Cortex of kidney (tissue), 1 donor: ENCODE measurements at places on chromosomes 4 and X.

DNA sequence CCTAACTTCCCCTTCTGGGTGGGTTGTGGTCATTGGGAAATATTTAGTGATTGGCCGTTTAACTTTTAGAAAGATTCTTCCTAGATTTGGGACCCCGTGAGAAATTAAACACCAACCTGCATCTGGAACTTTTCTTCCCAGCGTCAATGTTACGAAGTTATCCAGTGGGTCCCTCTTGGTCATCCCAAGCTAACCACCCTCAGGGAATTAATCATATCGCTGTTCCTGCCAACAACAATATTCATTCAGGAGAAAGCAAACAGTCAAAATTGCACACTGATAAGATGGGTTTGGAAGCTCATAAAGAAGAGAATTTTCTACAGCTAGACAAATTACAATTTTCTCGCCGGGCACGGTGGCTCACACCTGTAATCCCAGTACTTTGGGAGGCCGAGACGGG is 121.2 kb upstream of the STX18 start:
- DNase-seq: no peak

DNA sequence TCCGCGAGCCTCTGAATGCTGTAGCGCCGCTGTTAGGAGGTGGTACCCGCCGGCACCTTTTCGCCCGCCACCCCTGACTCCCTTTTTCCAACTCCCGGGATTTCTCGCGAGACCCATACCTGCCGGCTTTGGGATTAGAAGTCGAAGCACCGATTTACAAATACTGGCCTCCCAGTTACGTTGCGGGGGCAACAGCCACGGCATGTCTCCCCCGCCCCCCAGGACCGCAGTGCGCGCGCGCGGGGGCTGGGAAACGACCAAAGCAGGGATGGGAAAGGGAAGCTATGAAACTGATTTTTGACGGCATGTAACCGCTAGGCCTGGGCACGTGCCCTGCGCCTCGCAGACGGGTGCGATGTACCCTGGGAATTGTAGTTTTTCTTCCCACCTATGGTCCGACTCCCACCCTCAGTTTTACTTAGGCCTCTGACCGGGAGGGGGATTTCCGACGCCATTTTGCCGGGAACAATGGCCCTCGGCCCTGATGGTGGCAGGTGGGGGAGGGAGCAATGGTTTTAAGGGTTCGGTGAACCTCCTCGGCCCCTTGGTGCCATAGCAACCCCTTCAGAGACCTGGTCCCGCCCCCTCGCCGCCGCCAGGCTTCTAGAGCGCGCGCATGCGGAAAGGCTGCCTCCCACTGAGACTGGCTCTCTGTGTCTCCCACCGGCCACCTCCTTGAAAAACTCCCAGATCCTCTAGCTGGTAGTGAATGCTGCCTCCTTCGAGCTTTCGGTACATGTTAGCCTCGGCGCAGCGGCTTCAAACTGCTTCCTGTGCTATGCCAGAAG is 772 bp upstream of the WNK3 start:
- no peak for DNase-seq

GRCh38 chr4:123421227-123421936 is 24.8 kb downstream of the SPRY1 start:
- no peak for DNase-seq

- no peak for DNase-seq
Observed at GRCh38 chrX:55867181-55867651, 149.7 kb downstream of the RRAGB start.

DNA sequence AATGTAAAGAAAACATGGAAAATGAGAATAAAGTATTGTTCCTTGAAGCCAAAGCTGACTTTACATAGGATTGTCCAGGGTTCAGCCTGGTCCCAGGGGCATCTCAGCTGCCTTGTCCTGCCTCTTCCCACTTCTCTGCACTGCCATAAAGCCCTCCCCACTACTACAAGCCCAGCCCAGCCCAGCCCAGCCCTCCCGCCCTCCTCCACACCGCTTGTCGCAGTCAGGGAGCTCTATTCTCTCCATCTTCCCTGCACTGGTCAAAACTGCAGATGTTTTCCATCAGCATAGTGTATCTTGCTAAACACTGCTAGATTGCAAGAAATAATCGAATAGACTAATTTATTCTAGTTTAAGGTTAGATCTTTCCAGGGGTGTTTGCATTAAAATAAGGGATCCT is 100.3 kb downstream of the TENM3 start:
- DNase-seq: no peak

DNA sequence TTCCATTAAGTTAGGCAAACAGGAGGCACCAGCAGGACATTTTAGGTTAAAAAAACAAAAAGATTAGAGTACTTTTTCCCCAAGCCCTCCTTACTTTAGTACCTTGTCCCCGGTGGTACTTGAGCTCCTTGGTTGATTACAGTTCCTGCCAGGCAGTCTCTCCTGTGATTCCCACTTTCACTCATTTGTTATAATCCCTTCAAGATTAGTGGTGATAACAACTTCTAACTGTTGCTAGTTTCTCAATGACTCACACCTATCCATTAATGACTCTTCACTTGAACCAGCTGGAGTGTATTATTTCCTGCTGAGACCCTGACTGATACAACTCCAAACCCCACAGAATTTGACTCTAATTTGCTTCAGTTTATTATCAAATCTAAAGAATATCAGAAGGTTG is 765.0 kb upstream of the DIAPH2 start:
- DNase-seq: no peak

GRCh38 chr4:152065545-152065944 is 304.7 kb upstream of the GATB start:
- no peak for DNase-seq

DNA sequence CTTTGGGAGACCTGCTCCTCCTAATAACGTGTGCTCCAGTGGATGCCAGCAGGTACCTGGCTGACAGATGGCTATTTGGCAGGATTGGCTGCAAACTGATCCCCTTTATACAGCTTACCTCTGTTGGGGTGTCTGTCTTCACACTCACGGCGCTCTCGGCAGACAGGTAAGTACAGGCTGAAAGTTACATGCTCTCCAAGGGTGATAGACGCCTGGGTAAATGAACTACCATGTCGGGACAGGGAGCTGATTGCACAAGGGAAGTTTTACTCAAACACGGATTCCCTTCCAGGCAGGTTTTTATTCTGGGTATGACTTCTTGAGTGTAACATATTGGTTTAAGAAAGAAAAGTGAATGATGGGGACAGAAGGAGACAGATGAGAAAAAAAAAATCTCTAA is 836 bp downstream of the GRPR start:
- DNase-seq: no peak

GRCh38 chr4:166228112-166228511 is 355.1 kb downstream of the TLL1 start:
- no peak for DNase-seq

- no peak for DNase-seq
Observed at GRCh38 chr4:42641161-42641560, 15.7 kb downstream of the ATP8A1 start.

- DNase-seq: no peak
Observed at GRCh38 chrX:112473654-112474053, 206.1 kb downstream of the LHFPL1 start.

GRCh38 chr4:185039508-185040273 is 21.4 kb downstream of the HELT start:
- DNase-seq: no peak

DNA sequence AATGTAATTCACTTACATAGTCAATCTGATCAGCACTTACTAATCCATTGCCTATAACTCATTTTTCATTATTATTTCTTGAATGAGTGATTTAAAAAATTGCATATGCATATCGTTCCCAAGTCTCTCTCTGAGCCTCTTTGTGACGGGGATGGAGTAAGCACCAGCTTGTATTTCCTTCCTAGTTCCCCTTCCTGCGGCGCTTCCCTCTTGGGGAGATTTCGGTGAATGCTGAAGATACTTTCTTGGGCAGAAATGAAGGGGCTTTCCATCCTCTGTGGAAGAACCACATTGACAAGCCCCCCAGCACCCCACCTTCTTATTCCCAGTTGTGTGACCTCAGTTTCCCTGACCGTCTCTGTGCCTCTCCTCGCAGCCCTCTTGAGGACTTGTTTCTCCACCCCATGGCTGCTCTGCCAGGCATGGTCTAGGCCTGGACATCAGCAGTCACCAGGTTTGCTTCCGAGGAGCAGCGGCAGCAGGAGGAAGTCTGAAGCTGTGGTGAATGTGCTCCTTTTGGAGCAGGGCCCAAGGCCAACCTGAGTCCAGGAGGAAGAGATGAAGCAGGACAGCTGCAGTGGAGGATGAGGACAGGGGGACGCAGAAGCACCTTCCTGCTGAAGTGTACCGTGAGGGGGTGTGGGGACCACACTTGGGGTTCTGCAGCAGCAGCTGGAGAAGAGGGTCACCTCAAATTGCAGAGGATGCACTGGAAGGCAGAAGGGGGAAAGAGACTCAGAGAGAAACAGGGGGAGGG is 124.9 kb downstream of the IRF2 start:
- DNase-seq: no peak

DNA sequence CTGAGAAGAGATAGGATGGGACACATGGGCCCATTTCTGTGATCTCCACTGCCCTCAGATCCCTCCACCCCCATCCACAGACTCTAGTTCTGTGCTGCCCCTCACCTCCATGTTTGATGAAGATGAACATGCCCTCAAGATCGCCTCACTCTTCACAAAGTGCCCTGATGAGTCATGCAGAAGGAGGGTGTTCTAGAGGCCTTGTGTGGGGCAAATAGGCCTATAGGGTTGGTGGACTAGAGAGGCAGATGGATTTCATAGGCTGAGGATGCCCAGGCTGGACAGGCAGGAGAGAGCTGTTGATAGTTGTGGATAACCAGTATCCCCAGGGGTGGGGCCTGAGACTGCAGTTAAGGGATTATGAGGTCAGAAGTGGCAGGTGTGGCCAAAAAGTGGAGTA is at the start of gene CXorf65:
Gene CXorf65 (minus strand): TSS at position 314 of the 400 bp plus-strand sequence. CDS start 184 bp downstream, at position 130.
- DNase-seq: no peak

DNA sequence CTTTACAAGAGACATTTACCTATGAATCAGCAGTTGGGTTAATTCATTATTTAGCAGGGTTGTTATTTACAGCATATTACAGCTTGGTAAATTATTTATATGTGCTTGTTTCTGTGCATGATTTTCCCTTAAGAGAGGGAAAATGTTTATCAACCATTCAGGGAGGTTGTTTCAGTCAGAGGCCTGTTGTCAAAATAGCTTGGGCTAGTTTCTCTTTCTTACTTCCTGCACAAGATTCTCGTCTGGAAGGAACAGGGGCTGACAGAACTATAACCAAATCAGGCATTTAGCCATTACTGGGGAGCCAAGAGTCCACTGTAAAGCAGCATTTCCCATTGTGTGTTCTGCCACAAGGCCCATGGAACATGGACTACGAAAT is 135.8 kb downstream of the HS6ST2 start:
- DNase-seq: no peak

GRCh38 chr4:8149664-8150063 is 8.9 kb downstream of the ABLIM2 start:
- no peak for DNase-seq

DNA sequence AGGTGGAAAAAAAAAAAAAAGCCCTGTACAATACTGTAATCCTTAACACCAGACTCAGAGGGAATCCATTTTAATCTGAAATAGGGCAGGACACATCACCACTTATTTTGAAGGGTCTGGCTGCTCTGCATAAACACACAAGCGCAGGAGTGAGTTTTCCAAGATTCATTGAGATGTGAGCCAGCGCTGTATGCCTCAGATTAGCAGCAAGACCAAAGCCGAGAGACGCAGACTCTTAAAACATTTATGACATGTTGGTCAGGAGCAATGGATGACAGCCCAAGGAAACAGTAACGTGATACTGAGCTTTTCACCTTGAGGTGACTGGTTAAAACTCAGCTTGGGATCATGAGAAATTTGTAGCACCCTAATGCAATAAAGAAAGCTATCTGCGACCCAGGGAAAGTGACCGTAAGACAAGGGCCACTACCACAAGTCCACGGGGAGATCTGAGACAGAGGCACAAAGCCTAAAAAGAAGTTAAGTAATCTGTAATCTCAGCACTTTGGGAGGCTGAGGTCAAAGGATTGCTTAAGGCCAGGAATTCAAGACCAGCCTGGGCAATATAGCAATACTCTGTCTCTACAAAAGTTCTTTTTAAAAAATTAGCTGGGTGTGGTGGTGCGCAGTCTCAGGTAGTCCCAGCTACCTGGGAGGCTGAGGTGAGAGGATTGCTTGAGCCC is 210.6 kb downstream of the COL25A1 start:
- DNase-seq: no peak

GRCh38 chr4:38832206-38832605 is 24.4 kb downstream of the TLR6 start:
- no peak for DNase-seq

DNA sequence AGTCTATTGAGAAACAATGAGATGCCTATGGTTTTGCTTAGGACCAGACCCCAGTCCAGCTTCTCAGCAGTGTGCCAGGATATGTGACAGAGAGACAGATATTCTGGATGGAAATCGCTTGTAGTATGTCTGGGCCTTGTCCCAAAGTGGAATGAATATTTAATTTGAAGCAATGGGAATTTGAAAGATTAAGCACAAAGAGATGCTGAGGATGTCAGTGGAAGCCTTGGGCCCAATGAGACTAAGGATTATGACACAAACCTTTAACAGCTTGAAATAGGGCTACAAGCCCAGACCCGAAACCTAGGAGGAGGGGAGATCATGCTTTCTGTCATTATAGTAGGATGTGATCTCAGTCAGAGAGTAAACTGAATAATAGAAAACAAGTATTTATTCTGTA is 459.2 kb downstream of the FAT4 start:
- no peak for DNase-seq

- DNase-seq: no peak
Observed at GRCh38 chr4:78956975-78957374, 17.7 kb upstream of the PAQR3 start.

- no peak for DNase-seq
Observed at GRCh38 chrX:24204331-24204730, 54.8 kb downstream of the ZFX start.

DNA sequence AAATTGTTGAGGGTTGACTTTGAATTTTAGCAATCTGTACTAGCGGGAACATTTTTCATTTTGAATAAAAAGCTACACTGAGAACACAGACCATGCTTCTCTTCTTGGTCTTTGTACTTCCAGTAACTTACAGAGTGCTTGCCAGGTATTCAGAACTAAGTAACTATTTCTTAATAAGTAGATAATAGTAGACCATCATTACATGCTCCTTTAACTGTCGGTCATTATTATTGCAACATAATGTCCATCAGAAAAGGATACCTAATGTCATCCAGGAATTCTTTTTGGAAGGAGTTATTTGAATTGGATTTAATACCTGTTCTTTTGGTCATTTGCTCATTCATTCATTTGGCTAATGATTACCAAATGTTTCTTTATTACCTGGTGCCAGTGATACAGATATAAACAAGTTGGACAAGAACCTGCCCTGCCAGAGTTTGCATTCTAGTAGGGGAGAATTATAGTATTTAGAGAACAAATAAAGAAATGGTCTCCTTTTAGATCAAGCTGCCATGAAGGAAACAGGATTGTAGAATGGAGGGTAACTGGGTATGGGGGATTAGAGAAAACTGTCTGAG is 32.7 kb downstream of the CWH43 start:
- no peak for DNase-seq

DNA sequence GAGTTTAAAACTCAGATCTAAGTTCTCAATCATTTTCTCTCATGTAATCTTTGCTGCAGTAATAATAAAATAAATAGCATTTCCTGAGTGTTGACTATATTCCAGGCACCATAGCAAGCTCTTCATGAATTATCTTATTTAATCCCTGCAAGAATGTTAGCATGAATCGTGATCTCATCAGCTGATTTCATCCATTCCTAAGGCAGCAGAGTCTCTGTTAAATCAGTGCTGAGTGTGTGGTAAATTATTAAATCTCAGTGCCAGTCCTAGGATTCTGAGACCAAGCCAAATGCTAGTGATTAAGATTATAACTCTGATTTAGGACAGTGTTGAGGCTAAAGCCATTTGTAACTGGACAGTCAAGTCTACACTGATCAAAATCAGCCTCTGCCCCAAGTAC is 240.3 kb upstream of the TAPT1 start:
- no peak for DNase-seq
